ENCODE measurements at places on chromosomes 7 and 10.

GRCh38 chr10:120818301-120818700, 32.9 kb upstream of the WDR11 start:
- DNase-seq: no peak

GRCh38 chr7:156324201-156324600, 316.4 kb upstream of the RNF32 start:
- no peak for DNase-seq

- no peak for DNase-seq
Observed at GRCh38 chr10:116215651-116216050, 57.4 kb downstream of the GFRA1 start.

DNA sequence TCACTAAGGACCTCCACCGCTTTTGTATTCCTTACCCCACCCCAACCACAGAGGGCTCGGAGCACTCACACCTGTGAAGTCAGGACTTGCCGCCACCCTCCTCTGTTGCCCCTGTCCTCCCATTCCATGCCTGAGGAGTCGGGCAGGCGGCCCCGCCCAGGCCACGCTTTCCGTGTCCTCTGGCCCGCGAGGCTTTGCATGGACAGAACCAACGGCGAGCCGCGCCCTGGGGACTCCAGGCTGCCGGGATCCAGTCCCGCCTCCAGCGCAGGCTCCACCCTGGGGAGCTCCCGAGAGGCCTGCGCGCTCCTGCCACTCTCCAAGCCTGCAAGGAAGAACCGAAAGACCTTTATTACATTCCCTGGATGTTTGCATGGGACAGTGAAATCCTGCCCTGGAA, 366.4 kb upstream of the POM121L12 start:
- DNase-seq: no peak

GRCh38 chr7:132846086-132846485, 235.8 kb downstream of the CHCHD3 start:
- DNase-seq: no peak

DNA sequence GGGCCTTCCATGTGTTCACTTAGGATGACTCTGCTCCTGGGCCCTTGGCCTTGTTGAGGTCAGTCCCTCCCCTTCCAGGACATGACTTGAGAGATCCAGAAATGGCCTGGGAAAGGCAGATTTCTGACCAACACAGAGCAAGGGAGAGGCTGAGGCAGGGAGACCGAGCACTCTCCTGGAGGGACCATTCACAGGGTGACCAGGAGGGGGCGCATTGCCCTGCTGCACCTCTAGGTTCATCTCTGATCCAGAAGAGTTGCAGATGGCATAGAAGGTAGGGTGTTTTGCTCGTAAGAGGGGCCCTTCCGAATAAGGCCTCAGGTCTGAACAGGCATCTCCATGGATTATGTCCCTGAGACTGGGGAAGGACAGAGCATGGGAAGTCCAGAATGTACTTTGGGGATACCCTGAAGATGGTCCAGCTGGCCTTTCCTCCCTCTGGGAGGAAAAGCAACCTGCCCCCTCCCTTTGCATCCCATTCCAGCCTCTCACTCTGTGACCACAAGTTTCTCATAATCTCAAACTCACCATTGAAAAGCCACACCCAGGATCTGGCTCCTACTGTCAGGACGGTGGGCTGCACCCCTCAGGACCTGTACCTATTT, 6.6 kb downstream of the DMBT1 start:
- no peak for DNase-seq

DNA sequence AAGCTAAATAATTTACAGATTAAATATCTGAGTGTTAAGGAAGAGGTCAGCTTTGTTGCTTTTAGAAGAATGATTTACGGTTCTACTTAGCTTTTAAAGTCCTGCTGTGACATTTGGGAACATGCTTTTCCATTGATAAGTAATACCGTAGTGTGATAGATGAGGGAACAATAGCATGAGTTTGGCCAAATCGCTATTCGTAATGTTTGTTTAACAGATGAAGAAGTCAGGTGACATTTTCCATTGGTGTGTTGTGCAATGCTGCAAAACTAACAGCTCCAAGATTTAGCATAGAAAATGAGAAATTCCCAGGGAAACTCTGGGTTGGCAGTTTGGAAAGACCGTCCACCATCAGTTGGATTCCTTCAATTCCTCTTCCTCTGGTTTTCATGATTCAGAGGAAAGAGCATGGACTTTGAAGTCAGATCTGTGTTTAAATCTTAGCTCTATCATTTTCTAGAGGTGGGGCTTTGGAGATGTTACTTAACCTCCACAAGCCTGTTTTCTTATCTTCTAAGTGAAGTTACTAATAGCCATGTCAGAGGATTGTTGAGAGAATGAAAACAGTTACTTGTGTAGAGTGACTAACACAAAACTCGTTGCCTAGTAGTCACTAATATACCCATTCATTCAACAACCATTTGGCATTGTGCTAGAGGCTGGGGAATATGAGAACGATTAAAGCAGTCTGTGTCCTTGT, 140.4 kb upstream of the BMPER start:
- DNase-seq: no peak

- no peak for DNase-seq
Observed at GRCh38 chr10:126224967-126225671, 163.2 kb downstream of the ADAM12 start.

DNA sequence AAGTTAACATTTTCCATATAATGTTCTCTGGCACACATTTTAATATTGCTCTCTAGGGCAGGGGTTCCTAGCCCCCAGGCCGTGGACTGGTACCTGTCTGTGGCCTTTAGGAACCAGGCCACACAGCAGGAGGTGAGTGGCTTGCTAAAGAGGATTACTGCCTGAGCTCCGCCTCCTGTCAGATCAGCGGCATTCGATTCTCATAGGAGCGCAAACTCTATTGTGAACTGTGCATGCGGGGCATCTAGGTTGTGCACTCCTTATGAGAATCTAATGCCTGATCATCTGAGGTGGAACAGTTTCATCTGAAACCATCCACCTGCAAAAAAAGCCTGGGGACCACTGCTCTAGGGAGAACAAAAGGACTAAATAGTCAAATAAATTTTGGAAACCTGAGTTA, 65.7 kb downstream of the EXOC6 start:
- no peak for DNase-seq

- DNase-seq: no peak
Observed at GRCh38 chr7:39433550-39433949, 132.7 kb upstream of the YAE1 start.

DNA sequence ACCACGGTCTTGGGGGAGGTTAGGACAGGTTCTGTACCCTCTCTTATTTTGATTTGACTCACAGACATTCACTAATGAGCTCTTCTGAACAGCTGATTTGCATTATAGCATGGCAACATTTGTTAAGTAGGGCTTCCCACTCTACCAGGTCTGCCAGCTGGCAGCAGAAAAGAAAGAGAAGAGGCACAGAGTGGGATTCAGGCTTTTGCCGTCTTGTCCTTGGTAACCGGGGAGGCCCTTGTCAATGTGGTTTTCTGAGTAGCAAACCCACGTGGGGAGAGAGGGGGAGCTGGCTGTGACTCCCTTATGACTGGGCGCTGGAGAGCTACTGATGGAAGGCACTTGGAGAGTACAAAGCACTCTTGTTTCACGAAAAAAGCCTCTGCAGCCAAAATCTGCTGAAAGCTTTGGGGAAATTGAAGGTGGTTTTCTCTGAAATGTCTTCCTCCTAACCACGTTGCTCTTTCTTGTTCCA, 355.3 kb upstream of the GALNT17 start:
- no peak for DNase-seq

DNA sequence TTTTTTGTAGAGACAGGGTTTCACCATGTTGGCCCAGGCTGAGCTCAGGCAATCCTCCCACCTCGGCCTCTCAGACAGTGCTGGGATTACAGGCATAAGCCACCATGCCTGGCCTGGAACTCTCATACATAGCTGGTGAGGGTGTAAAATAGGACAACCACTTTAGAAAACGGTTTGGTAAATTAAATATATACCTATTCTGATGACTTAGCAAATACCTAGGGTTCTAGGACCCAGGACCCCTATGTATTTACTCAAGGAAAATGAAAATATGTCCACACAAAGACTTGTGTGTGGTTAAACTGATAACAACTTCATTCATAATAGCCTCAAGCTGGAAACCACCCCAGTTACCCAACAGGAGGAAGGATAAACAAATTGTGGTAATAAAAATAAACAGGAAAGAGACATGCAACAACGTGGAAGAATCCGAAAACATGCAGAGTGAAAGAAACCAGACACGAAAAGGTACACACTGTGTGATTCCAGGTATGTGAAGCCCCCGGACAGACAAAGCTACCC, 52.7 kb downstream of the CARD11 start:
- DNase-seq: no peak

GRCh38 chr10:82191653-82192052, 316.7 kb downstream of the NRG3 start:
- DNase-seq: no peak

GRCh38 chr10:12177642-12178041, 18.0 kb downstream of the NUDT5 start:
- DNase-seq: no peak

- DNase-seq: no peak
Observed at GRCh38 chr7:30180718-30181117, 45.9 kb downstream of the MTURN start.

DNA sequence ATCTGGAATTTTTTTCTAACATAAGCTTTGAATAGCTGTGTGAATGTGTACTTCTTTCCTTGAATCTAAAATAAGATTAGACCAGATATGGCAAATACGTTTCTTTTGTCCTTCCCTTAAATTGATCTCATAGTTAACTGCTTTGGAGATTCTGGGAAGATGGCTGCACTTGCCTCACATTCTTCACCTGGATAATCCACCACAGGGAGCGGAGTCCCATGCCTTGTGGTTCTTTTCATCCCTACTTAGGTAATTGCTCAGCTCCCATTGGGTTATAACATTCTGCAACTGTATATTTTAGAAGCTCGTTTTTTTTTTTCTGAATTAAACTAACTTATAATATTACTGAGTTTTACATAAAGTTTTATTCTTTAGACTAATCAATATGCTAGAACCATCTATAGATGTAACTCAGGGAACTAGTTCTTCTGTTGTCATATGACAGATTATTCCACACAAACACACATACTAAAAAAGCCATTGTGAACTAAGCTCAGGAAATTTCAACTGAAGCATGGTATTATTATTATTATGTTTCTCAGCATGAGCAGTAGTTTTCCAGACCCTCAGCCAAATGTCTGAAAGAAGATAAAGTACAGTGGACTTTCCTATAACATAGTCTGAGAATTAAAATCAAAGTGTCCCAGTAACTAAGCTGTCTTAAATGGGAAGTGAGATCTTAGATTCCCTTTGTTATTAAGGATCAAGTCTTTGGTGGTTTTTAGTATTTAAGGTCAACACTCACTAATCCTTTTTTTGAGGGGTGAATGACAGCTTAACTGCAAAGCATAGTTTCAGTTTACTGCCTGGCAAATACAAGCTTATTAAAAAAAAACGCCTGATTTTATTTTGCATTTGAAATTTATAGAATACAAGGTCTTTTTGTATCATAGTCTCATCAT, 182.3 kb downstream of the PPP1R9A start:
- DNase-seq: no peak

DNA sequence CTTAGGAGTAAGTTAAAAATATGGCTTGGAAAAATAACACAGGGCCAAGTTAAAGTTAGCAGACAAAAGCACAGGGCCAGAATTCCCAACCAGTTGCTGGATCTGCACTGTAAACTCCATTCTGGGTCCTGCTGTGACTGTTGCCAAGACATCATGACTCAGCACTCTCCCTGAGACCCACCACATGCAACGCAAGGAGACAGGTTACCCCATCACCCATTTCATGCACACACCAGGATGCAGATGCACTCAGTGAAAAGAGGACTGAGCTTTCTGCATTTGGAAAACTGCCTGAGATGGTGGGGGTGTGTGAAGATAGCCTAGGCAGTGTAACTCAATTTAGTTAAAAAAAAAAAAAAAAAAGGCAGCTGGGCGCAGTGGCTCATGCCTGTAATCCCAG, 97.6 kb upstream of the ZNF438 start:
- no peak for DNase-seq

- DNase-seq: no peak
Observed at GRCh38 chr7:42213093-42213492, 23.9 kb downstream of the GLI3 start.

All from activated CD8-positive, alpha-beta memory T cell treated with anti-CD3 and anti-CD28 coated beads, Interleukin-2, amount 50 U/mL, for 4 hours (primary cell).